ENCODE measurements at places on chromosomes 3 and 15.
A peak's percentile ranks its signal among the peaks of the same experiment; 100 is the strongest.

- DNase-seq: no peak
These were observed 46.9 kb downstream of the PLD1 start for GRCh38 chr3:171763392-171763791.

DNA sequence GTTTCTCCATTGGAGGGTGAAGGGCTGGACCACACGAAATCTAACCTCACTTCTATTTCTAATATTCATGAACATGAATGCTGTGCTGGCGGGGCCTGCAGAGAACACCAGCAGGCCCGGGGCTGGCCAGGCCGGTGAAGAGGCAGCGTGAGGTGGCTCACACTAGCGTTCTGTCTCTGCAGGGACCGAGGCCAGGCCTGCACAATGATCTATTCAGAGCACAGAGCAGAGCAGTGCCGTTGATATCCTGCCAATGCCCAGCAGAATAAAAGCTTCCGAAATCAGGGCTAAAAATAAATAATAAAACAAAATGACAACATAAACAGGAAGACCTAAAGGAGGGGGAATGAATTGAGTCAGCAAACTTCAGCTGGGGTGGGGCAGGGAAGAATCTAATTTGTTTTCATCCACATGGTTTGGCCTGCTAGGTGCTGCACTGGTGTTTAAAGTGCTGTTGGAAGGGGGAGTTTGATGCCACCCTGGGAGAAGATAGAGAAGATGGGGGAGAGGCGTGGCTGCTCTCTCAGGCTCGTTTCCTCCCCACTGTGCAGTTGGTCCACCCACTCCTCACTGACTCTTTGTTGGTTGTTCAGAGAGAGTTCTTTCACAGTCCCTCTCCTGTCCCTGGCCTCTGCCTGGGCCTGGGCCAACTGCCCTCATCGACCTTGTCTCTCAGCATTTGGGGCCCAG is 837.1 kb downstream of the AGBL1 start:
- peak; percentile 84 for DNase-seq

- no peak for DNase-seq
These were observed 41.7 kb downstream of the ARIH1 start for GRCh38 chr15:72515591-72516389.

GRCh38 chr3:140497331-140497730 is 180.5 kb upstream of the TRIM42 start:
- DNase-seq: no peak

DNA sequence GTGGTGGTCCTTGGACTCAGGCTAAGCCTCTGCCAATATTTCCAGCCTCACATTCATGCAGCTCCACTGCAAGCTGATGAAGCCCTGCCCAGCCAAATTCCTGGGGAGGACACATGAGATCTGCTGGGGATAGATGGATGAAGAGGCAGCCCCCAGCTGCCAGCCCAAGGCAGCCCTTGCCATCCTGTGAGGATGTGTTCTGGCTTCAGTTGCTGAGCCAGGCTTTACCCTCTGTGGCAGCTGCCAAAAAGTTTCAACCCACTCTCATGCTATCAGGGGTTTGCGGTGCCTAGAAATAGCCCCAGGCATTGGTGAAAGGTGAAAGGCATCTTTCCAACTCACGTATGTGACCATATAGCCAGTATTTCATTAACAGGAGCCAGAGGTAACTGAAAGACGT is 37.6 kb downstream of the C2CD4A start:
- no peak for DNase-seq

- no peak for DNase-seq
These were observed 9.9 kb downstream of the TBC1D2B start for GRCh38 chr15:78067328-78068228.
